ENCODE measurements at places on chromosomes 16 and 17. TPM values are rescaled to one million over a fixed set of nuclear protein-coding genes. Genes with fewer than 3 reads are reported as not detected.

- H3K4me1 ChIP-seq: peaks cover 5% of the 10 kb centered on the region
- no peak overlapping the region for H3K4me3 ChIP-seq
- DNase-seq: no peak
- H3K36me3 ChIP-seq: peaks cover 12% of the 10 kb centered on the region
- peaks cover 44% of the 10 kb centered on the region for H3K27me3 ChIP-seq
These were observed 29.8 kb downstream of the LRRC36 start for GRCh38 chr16:67356396-67356795.

GRCh38 chr17:81453712-81454111 is 58.5 kb downstream of the BAHCC1 start:
- no peak overlapping the region for H3K4me3 ChIP-seq
- no peaks in the 10 kb centered on the region for H3K36me3 ChIP-seq
- H3K4me1 ChIP-seq: peaks cover 4% of the 10 kb centered on the region
- H3K27ac ChIP-seq: no peak overlapping the region

DNA sequence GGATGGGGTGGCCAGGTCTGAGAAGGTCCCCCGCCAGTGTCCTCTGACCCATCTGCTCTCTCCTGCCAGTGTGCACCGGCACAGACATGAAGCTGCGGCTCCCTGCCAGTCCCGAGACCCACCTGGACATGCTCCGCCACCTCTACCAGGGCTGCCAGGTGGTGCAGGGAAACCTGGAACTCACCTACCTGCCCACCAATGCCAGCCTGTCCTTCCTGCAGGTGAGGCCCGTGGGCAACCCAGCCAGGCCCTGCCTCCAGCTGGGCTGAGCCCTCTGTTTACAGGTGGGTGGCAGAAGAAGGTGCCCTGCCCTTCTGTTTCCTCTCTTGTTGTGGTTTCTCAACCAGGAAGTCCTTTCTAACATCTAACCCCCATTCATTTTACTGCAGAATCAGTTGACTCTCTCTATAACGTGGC is 7.1 kb downstream of the ERBB2 start:
- peak overlapping the region; percentile 77 for H3K27ac ChIP-seq
- no peak for DNase-seq

GRCh38 chr17:63601439-63602371 is 1.0 kb downstream of the TACO1 start:
- H3K27me3 ChIP-seq: no peaks in the 10 kb centered on the region
- H3K36me3 ChIP-seq: peaks cover 11% of the 10 kb centered on the region
- H3K4me3 ChIP-seq: peak overlapping the region; percentile 94
- no peak for DNase-seq
- H3K27ac ChIP-seq: peak overlapping the region; percentile 93

GRCh38 chr16:47787696-47788095 is 326.6 kb downstream of the PHKB start:
- H3K4me3 ChIP-seq: no peak overlapping the region
- DNase-seq: no peak
- H3K27me3 ChIP-seq: no peaks in the 10 kb centered on the region
- no peaks in the 10 kb centered on the region for H3K4me1 ChIP-seq
- no peak overlapping the region for H3K27ac ChIP-seq

DNA sequence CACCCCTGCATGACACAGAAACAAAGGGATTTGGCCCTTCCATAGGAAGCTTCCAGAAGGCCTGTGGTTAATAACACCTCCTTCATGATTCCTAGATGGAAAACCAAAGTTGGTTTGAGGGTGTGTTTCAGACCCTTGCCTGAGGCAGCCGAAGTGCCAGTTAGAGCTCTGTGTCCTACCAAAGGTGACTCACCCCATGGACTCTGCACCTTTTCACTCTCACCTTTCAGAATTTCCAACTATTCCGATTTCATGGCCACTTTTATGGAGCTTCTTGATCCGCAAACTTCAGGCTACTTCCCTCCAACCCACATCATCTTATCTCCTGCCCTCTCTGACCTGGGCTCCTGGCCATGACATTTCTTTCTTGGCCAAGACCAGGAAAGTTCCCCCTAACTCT is 49.2 kb downstream of the MEOX1 start:
- DNase-seq: no peak
- H3K4me3 ChIP-seq: no peak overlapping the region
- no peaks in the 10 kb centered on the region for H3K4me1 ChIP-seq
- no peak overlapping the region for H3K27ac ChIP-seq
- peaks cover 25% of the 10 kb centered on the region for H3K27me3 ChIP-seq

Gene DNAAF8
- total RNA-seq: not detected

Data from T-helper 17 cell (primary cell).